ENCODE measurements at places on chromosomes 12 and 14.

DNA sequence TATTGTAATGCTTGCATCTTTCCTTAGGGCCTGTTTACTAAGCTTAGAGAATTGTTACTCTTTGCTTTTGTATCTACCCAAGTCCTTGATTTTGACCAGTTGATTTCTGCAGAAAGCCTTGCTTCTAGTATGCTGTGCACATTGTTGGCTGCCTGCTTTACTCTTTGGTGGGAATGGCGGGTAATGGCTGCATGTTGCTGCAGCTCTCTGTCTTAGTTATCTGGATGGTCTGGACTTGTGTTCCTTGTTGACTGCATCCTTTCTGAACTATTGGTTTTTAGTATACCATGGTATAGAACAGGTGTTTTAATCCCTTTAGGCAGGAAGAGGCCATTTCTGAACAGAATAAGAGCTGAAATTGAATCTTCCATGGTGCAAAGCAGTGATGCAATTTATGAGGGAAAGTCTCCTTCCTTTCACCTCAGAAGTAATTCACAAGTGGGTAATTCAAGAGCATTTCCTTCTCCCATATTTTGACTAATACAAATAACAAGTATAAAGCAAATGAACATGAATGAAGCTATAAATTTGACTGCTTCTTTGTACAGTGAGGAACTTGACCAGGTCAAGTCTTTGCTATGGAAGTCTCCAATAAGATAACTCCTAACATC lies 466.4 kb downstream of the NPAS3 start:
- DNase-seq, result no peak

GRCh38 chr12:125983094-125983783 lies 918.0 kb downstream of the AACS start:
- no peak for DNase-seq

GRCh38 chr14:75048101-75048500 lies 3.2 kb downstream of the MLH3 start:
- DNase-seq, result no peak

DNA sequence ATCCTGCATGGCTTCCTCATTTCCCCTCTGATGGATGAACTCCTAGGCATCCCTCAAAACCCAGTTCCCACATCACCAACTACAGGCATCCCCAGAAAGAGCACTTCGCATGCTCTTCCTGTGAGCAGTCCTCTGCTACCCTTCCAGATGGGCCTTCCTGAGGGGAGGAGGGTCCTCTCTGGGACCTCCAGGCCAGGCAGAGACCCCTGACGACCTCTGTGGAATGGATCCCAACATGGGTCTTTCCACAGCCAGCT lies 1.9 kb downstream of the AKT1 start:
- DNase-seq, result no peak

DNA sequence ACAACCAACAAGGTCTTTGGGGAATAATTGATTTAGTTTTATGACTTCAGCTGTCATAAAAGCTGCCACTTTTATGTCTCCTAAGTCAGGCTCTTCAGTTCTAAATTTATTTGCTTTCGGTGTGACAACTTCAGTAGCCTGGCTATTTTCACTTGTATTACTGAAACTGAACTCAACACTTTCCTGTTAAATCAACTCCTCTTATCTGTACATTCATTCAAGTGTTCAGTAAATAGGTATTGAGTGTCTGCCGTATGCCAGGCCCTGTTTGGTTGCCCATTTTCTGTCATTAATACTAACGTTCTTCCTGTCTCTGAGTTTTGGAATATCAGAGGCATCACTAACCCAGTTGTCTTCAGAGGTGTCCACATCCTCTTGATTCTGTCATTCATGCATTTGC lies 7.5 kb downstream of the UTP20 start:
- no peak for DNase-seq

DNA sequence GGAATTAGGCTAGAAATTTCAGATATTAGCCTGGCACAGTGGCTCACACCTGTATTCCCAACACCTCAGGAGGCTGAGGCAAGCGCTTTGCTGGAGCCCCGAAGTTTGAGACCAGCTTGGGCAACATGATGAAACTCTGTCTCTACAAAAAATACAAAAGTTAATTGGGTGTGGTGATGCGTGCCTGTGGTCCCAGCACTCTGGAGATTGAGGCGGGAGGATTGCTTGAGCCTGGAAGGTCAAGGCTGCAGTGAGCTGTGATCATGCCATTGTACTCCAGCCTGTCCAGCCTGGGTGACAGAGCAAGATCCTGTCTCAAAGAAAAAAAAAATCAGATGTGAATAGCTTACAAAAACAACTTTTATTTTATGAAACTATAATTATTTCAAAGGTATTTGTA lies 15.1 kb downstream of the FRMD6 start:
- no peak for DNase-seq

DNA sequence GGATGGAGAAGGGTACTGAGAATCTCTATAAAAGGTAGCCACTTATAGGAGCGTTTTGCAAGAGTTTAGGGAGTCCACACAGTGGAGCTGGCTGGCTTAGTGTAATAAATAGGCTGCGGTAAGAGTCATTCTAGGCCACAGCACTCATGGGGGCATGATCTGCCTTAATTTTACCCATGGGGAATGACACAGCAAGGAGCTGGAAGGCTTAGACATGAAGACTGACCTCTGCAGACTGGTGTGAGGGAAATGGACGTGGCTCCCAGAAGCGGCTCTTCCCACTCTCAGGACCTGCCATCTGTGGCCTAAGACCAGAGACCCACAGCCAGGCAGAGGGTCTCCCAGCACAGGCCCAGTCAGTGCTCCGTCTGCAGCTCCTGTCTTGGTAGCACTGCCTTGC lies 173.3 kb downstream of the PPM1H start:
- DNase-seq, result no peak

GRCh38 chr12:19432309-19433170 lies 6.8 kb upstream of the AEBP2 start:
- no peak for DNase-seq

DNA sequence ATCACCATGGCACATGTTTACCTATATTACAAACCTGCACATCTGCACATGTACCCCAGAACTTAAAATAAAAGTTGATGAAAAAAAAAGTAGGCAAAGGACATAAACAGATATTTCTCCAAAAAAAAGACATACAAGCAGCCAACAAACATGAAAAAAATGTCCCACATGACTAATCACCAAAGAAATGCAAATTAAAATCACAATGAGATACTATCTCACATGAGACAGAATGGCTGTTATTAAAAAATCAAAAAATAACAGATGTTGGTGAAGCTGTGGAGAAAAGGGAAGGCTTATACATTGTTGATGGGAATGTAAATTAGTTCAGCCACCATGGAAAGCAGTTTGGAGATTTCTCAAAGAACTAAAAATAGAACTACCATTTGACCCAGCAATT lies 68.0 kb upstream of the FAR2 start:
- no peak for DNase-seq

GRCh38 chr12:54036620-54037359 lies 3.9 kb downstream of the HOXC5 start:
- DNase-seq, result no peak

- DNase-seq, result no peak
Observed at GRCh38 chr14:46250113-46250703, 401.4 kb downstream of the RPL10L start.

DNA sequence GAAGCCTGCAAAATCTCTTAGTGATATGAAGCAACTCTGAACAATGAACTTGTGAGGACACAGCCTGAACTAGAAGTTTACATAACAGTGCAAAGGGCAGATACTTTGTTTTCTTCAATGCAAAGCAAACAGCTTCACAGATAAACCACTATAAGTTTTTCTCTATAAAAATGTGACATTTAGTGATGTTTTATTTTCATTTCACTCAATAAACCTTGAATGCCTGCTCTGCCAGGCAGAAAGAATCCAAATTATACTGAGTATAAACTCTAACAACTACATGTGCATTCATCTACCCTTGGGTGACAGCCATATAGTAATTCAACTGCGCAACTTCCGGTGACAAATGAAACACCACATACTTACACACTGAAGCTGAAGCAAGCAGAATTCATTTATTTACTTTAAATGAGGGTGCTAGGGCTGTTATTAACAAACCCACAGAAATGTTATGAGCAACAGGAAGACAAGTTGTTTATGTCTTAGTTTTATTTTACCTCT lies 10.3 kb downstream of the DCP1B start:
- DNase-seq, result no peak

DNA sequence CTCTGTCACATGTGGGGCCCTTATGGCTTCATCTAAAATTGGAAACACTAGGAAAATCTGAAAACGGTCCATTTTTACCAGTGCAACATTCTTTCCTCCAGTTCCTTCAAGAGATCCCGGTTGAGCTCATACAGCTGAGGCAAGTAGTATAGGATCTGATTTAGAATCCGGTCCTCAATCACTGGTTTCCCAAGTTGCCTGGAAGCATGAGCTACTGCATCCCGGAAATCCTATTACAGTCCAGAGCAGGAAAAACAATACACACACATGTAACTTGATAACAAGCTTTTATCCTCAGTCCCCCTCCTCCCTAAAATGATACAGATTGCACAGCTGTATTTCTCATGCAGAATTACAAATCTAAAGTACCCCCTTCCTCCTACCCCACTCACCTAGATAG lies 67.9 kb upstream of the NR2C1 start:
- DNase-seq, result no peak

DNA sequence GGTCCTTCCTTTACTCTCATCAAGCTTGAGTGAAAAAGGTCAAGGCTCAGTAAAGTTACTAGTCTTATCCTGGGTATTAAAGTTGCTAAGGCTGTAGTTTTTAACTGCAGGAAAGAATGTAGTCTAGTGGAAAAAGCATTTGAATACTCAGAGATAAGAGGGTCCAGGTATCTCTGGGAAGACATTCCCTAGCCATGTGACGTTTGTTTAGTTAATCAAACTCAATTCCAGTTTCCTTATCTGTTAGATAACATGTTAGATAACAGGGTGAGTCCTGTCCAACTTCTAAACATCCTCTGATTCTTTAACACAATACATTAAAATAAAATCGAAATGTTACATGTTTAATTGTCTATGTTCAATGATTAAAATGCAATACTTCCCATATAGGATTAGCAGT lies 720.7 kb upstream of the LMO3 start:
- DNase-seq, result no peak

DNA sequence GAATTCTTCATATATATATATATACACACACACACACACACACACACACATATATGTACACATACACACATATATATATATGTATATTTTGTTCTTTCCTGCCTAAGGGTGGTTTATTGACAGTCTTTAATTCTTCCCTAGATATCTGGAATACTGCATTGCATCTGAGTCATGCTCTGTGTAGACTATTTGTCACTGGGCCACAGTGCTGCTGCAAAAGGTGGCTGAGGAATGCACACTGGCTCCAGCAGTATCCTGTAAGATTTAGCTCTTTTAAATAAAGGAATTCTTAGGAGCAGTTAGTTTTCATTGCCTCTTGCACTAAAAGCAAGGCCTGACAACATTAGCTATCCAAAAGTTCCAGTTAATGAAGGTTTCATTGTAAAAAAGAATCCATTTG lies 200.9 kb downstream of the APAF1 start:
- DNase-seq, result no peak

- no peak for DNase-seq
Observed at GRCh38 chr14:30527196-30527595, 31.8 kb upstream of the G2E3 start.

DNA sequence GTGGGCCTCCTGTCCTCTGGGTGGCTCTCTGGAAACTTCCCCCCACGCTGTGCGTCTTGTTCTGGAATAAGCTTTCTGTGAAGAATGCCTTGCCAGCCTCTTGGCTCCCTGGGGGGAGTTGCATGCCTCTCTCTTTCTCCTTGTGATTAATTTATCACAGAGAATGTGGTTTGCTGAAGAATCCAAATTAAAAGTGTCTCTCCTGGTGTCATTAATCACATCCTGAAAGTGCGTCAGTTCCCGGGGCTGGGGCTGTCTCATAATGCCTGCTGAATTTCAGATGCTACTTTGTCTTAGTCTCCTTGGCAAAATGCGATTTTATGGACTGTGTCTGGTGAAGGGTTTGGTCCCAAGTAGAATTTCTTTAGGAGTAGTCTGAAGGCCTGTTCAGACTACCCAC lies 787.7 kb upstream of the TMEM132C start:
- DNase-seq, result no peak

DNA sequence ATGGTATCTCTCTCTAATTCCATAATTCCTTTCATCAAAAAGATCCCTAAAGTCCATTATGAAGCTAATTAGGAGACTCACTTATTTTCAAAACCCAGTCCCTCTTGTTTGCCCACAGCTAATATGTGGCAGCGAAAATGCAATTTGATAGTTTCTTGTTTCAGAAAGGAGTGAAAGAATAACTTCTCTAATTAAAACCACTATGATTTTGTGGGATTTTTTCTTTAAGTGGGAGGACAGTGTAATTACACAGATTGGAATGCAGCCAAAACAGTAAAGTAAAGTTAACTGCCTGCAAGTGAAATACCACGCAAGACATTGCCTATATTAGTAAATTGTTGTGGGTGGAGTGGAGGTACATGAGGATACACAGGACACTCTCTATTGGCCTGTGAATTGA lies 50.0 kb downstream of the PTPRO start:
- no peak for DNase-seq

- no peak for DNase-seq
Observed at GRCh38 chr12:82663893-82664292, 22.8 kb upstream of the TMTC2 start.

GRCh38 chr12:27291862-27292261 lies 40.8 kb upstream of the BMAL2 start:
- no peak for DNase-seq

- peak; percentile 3 for DNase-seq
Observed at GRCh38 chr14:60090864-60091519, 731 bp upstream of the PCNX4 start.

- no peak for DNase-seq
Observed at GRCh38 chr14:88245321-88245720, 77.7 kb downstream of the KCNK10 start.

DNA sequence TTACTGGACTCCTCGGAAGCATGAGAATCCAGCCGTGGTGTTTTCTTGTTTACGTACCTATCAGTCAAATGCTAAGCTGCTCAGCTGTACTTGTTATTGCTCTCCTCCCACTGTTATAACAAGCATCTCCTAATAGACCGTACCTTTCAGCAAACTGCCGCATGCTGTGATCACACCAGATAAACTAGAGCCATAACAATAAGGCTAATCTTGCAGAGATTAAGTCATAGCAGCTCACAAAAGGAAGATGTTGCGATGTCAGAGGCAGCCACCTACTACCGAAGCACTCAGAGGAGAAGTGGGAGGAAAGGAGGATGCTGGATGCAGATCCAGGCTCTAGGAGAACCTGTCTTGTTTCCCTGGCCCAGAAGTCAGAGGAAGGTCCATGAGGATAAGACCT lies 196.0 kb downstream of the GALC start:
- DNase-seq, result no peak

- no peak for DNase-seq
Observed at GRCh38 chr12:4855121-4855924, 54.4 kb upstream of the KCNA1 start.

All from stimulated activated CD8-positive, alpha-beta memory T cell treated with anti-CD3 and anti-CD28 coated beads, Interleukin-12 subunit alpha, Interleukin-12 subunit beta, amount 100 ng/mL, for 4 hours (primary cell).